Activated CD4-positive, CD25-positive, alpha-beta regulatory T cell treated with anti-CD3 and anti-CD28 coated beads, Interleukin-2, amount 50 U/mL, for 24 hours (primary cell): ENCODE measurements at places on chromosomes 13 and 19.

- no peak for ATAC-seq
Measured at GRCh38 chr19:30648866-30649862, 277.0 kb downstream of the ZNF536 start.

GRCh38 chr19:30133803-30134202 lies 191.8 kb downstream of the URI1 start:
- no peak for ATAC-seq

- no peak for ATAC-seq
Measured at GRCh38 chr13:97440598-97441170, 6.7 kb downstream of the RAP2A start.

DNA sequence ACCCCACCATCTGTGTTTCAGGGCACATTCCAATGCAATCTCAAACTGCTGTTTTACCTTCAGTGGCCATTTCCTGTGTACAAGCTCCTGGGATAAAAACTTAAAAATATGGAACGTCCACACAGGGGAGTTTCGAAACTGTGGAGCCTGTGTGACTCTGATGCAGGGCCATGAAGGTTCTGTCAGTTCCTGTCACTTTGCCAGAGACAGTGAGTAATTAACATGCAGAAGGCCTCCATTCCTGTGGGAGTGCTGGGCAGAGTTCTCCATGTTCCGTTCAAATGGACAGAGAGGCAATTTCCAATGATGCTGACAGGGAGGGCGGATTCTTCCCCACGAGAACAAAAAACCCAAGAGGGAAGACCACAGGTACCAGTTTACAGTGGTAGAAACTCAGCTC lies 24.4 kb downstream of the WDR88 start:
- no peak for ATAC-seq

GRCh38 chr19:371501-372168 lies 27.0 kb upstream of the MIER2 start:
- ATAC-seq: no peak

DNA sequence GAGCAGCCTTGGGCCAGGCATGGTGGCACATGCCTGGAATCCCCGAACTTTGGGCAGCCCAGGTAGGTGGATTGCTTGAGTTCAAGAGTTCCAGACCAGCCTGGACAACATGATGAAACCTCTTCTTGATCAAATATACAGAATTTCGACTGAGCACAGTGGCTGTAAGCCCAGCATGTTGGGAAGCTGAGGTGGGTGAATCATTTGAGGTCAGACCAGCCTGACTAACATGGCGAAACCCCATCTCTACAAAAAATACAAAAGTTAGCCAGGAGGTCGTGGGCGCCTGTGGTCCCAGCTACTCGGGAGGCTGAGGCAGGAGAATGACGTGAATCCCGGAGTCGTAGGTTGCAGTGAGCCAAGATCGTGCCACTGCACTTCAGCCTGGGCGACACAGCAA lies 8.0 kb upstream of the NLRP7 start:
- no peak for ATAC-seq

DNA sequence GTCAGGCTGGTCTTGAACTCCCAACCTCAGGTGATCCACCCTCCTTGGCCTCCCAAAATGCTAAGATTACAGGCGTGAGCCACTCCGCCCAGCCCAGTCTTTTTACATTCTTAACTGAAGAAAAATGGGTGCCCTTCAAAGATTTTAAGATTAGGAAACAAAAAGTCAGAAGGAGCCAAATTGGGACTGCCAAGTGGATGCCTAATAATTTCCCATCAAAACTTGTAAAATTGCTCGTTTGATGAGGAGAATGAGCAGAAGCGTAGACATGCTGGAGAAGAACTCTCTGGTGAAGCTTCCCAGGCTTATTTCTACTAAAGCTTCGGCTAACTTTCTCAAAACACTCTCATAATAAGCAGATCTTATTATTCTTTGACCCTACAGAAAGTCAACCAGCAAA lies 31.3 kb downstream of the NUMBL start:
- no peak for ATAC-seq

DNA sequence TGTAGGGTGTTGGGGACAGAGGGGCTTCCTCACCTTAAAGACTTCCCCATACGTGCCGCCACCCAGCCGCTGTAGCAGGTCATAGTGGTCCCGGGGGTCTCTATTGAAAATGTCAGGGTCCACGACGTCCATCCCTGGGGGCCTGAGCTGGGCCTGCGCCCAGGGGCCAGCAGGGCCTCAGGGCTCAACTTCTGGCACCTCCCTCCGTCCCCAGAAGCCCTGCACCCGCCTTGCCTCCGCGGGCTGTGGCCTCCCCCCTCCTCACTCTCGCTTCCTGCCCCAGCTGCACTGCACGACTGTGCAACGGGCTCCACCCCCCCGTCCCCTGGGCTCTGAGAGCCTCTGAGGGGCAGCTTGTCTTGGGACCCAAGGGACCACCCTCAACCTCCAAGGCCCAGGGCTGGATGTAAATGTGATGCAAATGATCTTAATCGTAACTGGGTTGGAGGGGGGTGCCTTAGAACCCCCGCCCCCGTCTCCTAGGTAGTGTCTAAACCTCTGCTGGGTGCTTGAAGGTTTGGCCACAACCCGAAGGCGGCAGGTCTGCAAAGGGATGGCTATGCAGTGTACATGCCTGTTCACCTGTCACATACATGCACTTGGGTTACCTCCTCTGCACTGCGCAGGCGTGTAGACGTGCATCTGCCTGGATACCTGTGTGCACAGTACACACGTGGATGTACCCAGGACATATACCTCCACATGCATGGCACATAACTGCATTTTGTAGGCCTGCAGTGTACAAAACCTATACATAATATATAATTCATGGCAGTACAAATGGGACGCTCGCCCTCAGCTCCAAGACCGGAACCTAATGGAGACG lies at the start of gene MAP4K1:
Gene MAP4K1 (minus strand): TSS at position 190 of the 826 bp plus-strand sequence. CDS start 58 bp downstream, at position 132.
- ATAC-seq: peak; percentile 74

DNA sequence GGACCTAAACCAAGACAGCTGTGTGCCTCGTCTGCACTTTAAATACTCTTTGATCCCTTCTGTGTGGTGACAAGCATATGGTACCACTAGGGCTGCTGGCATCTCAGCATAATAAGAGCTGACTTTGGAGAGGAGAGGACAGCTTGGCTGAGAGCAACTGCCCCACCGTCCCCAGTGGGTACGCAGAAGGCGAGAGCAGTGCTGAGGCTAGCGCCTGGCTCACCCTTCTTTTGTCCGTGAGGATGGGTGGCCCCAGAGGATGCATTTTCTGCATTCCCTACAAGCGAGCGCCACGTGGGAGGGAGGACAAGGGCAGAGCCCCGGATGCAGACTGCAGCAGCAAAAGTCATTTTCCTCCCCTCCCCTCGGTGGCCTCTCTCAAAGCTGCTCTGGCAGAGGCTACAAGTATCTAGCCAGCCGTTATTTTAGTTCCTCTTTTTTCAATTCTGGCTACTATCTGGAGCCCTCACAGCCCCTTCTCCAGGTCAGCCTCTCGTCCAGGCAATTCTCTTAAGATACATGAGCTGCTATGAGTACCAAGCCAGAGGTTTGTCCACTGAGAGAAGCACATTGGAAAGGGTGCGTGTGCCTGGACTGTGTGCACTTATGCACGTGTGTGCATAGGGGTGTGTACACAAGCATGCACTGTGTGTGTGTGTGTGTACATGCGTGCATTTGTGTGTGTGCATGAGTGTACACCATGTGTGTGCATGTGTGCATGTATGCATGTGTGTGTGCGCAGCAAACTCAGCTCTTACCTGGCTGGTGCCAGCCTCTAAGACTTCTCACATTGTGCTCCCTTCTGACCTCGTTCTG lies 51.3 kb downstream of the RAB20 start:
- no peak for ATAC-seq

DNA sequence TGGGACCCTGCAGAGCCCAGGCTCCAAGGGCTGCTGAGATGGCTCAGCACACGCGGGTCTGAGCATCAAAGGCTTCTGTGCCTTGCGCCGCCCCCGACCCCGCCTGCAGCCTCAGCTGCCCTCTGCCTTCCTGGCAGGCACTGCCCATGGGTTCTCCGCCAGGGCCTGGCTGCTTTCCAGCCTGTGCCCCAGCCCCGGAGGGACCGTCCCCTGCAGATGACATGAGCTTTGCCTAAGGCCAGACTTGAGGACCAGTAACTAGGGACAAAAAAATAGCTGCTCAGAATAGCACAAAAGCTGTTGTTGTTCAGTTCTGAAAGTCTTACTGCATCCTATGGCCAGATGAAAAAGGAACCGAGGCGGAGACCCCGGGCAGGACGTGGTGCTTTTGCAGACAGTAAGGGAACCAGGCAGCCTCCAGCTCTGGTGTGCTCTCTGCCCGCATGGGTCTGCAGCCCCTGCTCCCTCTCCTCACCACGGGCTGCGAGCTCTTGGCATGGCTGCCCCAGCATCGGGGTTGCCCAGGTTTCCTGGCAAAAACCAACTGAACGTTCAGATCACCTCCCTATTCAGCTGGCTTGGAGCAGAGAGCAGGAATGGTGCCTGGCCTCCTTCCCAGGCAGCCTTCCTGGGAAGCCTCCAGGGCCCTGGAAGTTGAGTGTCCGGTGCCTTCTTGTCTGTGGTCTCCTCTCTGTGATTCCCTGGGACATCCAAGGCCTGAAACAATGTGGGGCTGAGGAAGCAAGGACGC lies 12.5 kb upstream of the CFAP97D2 start:
- no peak for ATAC-seq

DNA sequence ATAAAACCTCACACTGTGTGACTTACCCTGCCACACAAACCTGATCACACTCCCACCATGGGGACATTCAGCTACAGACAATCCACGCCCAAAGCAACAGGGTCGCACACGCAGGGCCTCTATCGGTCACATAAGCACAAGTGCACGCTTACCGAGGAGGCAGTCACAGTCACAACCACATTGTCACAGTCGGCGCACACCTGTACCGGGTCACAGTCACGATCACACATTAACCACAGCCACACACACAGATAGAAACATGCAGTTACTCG lies 579 bp downstream of the ZNF566 start:
- ATAC-seq: peak; percentile 42

- no peak for ATAC-seq
Measured at GRCh38 chr19:46660551-46661019, 397 bp downstream of the DACT3 start.

GRCh38 chr19:30029721-30030510 lies 87.9 kb downstream of the URI1 start:
- ATAC-seq: peak; percentile 64

GRCh38 chr13:84645196-84646012 lies 763.1 kb upstream of the SLITRK1 start:
- no peak for ATAC-seq

DNA sequence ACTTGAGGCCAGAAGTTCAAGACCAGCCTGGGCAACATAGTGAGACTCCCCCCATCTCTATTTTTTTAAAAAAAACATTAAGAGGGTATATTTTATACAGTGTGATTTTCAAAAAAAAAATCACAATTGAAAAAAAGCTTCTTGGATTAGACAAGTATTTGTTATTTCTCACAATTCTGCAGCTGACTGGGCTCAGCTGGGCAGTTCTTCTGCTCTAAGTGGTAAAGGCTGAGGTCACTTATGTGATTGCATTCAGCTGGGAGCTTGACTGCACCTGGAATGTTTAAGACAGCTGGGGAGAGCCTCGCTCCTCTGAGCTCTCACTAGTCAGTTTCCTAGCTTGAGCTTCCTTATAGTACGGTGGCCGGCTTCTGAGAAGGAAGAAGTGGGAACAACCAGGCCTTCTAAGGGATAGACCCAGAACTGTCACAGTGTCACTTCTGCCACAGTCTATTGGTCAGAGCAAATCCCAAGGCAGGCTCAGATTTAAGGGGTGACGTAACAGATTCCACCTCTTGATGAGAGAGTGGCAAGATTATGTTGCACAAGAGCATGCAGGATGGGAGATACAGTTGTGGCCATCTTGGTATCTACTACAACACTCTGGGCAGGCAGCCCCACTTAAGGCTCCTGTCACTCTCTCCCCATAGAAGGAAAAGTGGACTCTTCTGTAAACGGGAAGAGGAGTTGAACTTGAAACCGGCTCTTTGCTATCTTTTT lies 19.7 kb upstream of the IRGC start:
- no peak for ATAC-seq

DNA sequence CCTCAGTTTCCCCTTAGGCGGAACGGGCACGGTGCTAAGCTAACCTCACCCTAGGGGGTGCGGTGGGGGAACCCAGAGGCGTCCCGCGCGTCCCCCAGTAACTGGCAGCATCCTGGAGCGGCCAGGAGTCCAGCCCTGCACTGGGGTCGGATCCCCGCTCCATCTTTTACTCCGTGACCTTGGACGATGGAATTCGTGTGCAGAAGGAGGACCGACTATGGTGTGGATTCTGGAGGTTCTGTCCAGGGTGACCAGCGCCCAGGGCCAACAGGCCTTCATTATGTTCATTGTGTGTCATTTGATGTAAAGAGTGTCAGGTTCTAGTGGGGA lies 630 bp downstream of the SPPL2B start:
- no peak for ATAC-seq

DNA sequence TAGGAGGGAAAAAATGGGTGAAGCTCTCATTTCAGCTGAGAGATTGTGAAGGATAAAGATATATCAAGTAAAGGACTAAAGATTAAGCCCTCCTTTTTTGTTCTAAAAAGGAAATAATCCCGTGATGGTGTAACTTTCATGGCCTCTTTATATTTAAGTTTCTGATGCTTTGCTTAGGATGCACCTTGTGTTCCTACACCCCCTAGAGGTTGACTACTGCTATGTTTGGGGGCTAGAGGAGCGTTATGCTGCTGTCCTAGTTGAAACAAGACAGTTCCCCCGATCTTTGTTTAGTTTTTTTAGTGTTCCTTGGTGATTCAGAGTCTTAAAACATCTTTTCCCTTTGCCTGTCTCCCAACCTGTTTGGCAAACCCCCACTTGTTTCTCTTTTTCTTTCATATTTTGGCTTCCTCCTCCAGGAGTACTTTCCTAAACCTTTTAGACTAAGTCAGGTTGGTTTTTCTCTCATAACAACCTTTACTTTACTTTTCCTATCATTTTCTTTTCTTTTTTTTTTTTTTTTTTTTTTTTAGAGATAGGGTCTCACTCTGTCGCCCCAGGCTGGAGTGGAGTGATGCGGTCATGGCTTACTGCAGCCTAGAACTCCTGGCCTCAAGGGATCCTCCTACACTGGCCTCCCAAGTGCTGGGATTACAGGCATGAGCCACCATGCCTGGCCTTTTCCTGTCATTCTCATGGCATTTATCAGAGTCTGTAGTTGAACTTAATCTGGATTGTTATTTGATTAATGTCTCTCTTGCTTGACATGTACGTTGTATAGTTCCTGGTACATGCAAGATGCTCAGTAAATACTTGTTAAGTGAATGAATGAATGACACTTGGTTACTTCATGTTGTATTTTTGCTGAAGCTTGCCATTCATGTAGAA lies 2.8 kb downstream of the UBA2 start:
- peak; percentile 52 for ATAC-seq

DNA sequence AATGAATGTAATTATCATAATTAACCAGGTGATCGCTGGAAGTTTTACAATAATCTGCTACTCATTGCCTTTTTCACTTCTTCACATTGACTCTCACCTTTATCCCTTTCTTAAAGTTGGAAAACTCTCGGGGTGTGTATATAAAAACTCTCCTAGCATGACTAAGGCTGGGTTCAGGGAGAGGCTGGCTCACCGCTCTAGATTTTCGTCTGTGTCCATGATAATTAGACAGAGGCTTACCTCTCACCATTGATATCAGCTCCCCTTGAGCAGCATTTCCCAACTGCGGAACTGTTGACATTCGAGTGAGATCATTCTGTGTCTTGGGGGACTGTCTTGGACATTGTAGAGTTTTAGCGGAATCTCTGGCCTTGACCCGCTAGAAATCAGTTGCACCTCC lies 39.4 kb downstream of the NFIX start:
- ATAC-seq: no peak
